Fibroblast of skin of right quadriceps (primary cell): ENCODE measurements at places on chromosomes 6 and 20.

- DNase-seq = no peak
Observed at GRCh38 chr6:109393886-109394281, 11.6 kb upstream of the CD164 start.

DNA sequence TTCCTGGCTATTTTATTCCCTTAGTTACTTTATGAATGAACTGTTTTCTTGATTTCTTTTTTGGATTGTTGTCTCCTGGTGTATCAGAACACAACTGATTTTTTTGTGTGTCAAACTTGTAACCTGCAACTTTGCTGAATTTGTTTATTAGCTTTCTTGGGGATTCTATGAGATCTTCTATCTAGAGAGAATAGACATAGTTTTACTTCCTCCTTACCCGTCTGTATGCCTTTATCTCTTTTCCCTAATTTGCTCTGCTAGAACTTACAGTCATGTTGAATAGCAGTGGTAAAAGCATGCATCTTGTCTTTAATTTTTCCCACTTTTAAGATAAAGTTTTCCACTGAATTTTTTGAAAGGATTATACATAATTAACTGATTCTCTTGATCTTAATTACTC, 13.2 kb downstream of the RNF146 start:
- no peak for DNase-seq

GRCh38 chr6:134821928-134822864, 127.7 kb downstream of the ALDH8A1 start:
- DNase-seq = no peak

- no peak for DNase-seq
Observed at GRCh38 chr6:149212892-149213801, 104.4 kb upstream of the TAB2 start.

DNA sequence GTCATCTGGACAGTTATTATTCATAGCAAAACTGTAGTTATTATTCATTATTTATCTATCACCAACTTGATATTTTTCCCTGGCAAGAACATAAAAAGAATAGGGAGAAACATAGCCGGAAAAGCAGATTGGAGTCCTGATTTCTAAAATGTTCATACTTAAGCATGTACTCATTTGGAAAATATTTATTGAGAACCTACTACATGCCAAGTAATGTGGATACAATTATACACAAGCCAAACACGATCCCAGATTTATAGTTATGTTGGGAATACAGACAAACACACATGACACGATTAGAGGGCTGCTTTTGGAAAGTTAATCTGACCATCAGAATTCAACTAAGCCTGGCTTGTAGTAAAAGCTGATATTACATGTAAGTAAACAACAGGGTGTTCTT, 30.7 kb downstream of the ARHGAP18 start:
- peak; percentile 77 for DNase-seq

GRCh38 chr6:168956141-168956838, 297.4 kb downstream of the THBS2 start:
- DNase-seq = peak; percentile 48

GRCh38 chr6:53048431-53049195, 16.6 kb upstream of the FBXO9 start:
- peak; percentile 91 for DNase-seq

GRCh38 chr20:991850-992249, 10.3 kb downstream of the RSPO4 start:
- no peak for DNase-seq

DNA sequence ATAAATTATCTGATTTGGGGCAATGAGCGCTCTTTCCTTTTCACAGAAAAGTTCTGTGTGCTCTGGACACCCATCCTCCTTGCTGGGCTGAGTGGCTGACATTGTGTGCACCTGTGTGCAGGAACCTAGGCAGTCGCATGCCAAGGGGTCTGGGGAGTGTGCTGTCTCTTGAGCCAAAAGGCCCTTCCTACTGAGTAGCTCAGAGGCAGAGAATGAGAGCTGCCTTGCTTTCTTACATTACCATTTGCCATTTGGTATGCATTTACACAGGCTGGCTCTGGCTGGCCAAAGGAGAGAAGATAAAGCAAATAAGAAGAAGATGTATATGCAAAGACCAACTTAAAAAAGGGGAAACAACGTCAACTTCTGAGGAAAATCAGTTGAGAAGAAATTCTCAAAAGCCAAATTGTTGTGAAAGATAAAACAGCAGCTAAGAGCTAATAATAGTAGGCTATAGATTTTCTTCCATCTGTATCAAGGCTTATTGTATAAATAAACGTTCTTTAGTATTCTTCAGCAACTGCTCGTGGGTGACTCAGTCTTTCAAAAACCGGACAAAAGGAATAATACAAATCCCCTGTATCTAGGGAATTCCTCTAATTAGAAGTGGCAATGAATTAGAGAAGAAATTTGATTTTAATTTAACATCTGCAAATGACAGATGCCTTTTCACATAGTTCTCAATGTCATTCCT, 121.9 kb downstream of the INSM1 start:
- DNase-seq = no peak

DNA sequence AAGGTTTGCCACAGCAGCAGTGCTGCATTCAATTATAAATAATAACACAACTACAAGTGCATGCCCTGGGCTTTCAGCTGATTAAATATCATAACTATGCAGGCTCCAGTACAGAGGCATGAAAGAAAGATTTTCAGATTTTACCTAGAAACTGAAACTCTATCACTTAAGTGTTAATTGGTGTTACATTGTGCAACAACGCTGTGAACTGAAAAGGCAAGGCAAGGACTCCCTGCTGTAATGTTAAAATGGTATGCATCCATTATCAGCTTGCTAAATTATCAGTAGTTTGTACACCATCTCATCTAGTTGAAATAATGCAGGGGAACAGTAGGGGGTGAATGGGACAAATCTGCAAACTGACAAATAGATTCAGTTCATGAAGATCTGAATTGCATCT, 976.7 kb upstream of the MANEA start:
- DNase-seq = no peak

GRCh38 chr20:56348305-56348693, 10.5 kb upstream of the FAM210B start:
- DNase-seq = no peak

DNA sequence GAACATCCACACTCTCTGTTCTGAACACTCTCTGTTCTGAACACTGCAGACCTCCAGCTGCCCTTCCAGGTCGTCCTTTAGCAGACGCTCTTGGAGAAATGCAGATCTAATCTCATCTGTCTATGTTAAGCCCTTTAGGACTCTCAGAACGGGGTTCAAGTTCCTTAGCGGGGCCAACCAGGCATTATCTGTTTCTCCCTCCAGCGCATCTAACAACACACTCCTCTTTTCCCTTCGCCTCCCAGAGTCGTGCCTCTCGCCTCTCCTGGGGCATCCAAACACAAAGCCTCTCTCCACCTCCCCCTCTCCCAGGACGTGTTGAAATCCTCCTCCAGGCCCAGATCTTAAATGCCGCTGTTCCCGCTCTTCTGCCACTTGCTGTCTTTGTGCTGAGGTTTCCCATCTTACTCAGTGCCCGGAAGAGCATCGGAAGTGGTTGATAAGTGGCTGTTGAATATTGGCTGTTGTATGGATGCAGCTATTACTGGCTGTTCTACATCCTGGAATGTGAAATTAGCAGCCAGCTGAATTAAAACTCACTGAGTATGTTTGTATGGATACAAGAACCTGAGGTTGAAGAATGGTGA, 108.4 kb upstream of the GGTLC1 start:
- DNase-seq = no peak

- peak; percentile 62 for DNase-seq
Observed at GRCh38 chr20:56974499-56975250, 291.8 kb downstream of the BMP7 start.

- no peak for DNase-seq
Observed at GRCh38 chr6:37915463-37915862, 95.9 kb downstream of the ZFAND3 start.

DNA sequence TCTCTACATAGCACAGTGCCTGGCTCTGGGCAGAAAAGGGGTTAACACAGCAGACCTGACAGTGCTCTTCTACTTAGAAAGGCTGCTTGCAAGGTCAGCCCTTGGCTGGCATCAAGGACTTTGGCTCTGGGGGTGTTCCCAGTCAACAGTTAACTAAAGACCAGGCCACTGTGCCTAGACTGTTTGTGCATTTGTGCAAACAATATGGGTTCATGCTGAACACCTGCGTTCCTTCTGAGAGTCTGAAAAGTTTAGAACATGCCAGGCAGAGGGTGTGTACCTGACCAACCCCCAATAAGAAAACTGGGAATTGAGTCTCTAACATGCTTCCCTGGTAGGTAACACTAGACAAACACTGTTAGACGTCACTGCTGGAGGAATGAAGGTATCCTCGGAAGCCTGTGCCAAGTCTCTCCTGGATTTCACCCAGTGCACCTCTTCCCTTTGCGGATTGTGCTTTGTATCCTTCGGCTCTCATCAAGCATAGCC, 110.7 kb downstream of the PDE10A start:
- DNase-seq = no peak

DNA sequence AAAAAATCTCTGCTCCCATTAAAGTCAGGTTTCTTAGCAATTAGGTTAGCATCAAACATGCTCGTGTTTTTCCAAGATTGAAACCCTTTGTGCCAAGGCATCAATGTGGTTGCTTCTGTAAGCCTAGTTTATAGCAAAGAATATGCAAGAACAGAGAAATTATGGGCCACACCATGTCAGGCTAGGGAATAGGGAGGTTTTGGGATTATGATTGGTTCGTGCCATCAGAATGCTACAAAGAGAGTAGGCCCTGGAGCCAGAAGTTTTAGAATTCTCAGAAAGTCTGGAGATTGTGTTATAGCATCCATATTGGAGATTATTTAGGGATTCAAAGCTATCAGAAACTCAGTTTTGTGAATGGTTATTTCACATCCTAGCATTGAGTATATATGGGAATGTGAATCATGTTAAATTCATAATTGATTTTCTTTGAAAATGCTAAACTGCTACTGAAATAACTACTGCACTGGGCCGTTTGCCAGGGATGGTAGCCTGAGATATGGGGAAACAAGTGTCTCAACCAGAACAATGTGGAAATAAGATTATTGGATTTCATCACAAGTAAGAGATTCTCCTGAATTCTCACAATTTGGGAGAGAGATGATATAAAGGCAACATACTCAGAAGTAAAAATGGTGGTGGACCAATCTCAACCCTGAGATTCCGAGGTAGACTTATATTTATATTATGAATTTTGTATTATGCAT, 45.3 kb downstream of the ZNF292 start:
- DNase-seq = peak; percentile 43

- DNase-seq = no peak
Observed at GRCh38 chr6:47718571-47718970, 20.2 kb downstream of the ADGRF4 start.

GRCh38 chr20:50885781-50886180, 45.5 kb downstream of the ADNP start:
- no peak for DNase-seq

DNA sequence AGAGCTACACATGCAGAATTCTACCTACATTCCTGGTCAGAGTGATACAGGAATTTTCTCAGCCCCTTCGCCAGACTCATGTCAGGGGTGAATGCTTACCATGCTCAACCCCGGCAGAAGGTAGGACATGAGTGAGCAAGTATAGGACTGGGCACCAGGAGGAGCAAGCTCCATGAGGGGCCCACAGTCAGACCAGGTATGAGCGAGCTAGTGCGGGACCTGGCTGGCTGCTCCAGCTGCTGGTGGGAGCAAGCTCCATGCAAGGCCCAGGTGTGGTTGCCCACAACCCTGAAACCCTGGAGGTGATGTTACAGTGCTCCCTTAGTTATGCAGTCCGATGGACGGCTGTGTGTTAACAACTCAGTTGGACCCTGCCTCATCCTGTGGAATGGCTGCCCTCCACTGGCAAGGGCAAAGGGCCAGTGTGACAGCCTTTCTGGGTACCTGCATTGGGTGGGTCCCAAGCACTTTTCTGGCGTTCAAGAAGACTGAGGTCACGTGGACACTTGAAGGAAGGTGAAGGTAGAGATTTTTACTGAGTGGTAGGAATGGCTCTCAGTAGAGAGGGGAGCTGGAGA, 503.5 kb upstream of the CITED2 start:
- no peak for DNase-seq

DNA sequence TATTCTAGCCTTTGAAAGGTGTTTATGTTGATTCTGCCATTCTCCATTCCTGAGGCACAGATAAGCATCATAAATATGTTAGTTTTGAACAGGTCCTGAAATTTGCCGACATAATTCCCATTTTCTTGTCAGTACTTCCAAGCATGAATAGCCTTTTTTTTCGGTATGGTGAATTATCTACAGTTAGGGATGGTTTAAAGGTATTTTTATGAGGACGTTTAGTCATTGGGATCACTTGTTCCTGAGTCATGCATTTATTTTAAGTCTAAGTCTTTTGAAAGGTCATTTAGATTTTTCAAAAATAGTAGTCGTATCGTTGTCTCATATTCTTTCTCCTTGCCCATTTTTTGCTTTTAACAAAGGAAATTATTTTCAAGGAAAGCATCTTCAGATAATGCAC, 98.7 kb downstream of the PHACTR3 start:
- no peak for DNase-seq

GRCh38 chr6:98835149-98836024, 1.0 kb downstream of the POU3F2 start:
- DNase-seq = no peak

DNA sequence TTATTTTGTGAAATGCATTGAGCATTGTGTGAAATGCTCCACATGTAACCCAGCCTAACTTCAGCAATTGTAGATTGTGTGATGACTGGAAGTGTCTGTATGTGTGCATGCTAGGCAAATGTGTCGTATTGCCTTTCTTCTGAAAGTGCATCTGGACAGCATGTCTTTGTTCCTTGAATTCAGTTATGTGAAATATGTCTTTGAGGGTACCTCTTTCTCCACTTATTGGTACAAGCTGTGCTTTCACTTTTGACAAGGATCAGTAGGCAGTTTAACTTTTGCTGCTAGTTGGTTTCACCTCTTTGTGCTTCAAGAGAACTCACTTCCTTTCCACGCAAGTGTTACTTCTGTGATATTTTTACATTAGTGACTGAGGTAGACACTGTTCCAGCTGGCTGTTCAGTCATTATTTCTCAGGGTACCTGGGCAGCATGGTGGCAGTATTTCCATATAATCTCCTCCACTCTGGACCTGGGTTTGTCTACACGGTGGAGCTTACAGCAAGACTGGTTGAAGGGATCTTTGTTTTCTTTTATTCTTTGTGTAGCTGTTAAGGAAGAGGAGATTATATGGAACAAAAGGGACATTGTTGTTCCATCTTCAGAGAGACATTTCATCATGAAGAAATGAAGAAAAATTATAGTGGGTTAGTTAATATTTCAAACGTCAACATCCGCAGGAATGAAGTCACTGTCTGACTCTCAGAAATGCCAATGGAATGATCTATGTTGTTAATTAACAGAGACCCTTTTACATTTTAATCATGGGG, 175.4 kb downstream of the UTRN start:
- no peak for DNase-seq

GRCh38 chr6:24908650-24909035, 27.1 kb downstream of the RIPOR2 start:
- DNase-seq = peak; percentile 62
